ENCODE measurements at places on chromosomes 1 and 21.

- DNase-seq: no peak
These were observed 58.4 kb upstream of the DYNLT5 start for GRCh38 chr1:66693856-66694255.

GRCh38 chr21:22703521-22703920, 1705.3 kb downstream of the NCAM2 start:
- no peak for DNase-seq

DNA sequence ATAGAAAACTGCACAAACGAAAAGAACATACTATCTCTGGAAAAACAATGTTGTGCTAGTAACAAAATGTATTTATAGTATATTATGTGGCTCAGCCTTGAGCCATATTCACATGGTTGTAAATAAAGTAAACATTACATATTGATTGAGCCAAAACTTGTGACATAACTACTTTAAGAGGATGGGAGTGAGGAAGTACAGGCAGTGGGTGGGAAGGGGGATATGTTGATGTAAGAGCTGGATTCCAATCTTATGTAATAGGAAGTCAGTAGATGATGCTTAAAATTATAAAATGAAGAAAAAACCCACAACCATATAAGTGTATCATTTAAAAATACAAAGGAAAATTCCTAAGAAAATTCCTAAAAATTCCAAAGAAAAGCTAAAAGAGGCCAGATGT, 42.7 kb downstream of the RHOU start:
- DNase-seq: no peak

GRCh38 chr1:162250004-162250730, 126.5 kb downstream of the SPATA46 start:
- DNase-seq: no peak

DNA sequence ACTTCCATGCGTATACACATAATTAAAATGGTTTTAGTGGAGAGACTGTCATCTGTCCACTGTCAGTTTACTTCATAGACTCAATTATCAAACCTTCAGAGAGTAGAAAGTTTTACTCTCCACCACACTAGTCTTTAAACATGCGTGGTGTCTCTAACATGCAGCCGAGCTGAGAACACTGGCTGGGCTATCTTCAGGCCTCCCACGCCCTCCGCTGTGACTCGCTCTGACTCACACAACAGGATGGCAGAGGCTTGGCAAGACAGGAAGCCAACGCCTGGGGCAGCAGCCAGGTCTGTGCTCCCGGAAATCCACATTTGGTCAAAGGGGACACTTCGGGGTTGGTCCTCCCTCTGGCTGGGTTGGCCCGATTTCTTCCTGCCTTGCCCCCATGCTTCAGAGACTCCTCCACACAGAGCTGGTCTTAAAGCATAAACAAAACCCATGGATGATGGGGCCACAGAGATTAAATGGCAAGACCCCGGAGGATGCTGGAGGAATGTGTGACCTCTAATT, 22.7 kb upstream of the IFNGR2 start:
- DNase-seq: peak; percentile 59

DNA sequence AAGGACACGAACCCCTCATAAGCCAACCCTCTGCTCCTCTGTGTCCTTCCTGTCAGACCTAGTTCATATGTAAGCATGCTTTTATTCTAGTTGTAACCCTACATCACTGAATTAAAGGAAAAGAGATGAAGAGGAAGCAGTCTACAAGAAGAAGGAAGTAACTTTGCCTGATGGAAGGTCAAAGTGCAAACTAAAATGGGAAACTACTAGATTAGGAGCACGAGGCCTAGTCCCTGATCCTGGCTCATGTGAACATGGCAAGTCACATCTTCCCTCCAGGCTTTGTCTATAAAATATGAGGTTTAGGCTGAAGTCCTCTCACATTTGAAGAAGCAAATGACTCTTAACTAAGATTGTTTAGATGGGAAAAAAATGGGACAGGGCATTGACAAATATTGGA, 13.2 kb downstream of the ZMYND12 start:
- no peak for DNase-seq

- no peak for DNase-seq
These were observed 73.1 kb downstream of the GREM2 start for GRCh38 chr1:240538776-240539430.

- DNase-seq: no peak
These were observed 131.6 kb downstream of the TGFBR3 start for GRCh38 chr1:91754348-91754747.

GRCh38 chr1:238119060-238119459, 228.3 kb upstream of the ZP4 start:
- no peak for DNase-seq

DNA sequence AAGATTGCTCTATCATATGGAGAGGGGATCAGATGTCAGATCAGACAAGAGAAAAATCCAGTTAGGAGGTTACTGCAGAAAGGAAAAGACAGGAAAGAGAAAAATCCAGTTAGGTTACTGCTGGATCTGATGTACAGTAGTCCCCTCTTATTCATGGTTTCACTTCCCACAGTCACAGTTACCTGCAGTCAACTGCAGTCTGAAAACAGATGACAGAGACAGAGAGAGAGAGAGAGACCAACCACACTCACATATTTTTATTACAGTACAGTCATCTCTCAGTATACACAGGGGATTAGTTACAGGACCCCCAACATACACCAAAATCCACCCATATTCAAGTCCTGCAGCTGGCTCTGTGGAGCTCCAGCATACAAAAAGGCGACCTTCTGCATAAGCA, 29.3 kb downstream of the NUP133 start:
- no peak for DNase-seq

- no peak for DNase-seq
These were observed 841.2 kb upstream of the ADGRL4 start for GRCh38 chr1:79847700-79848099.

DNA sequence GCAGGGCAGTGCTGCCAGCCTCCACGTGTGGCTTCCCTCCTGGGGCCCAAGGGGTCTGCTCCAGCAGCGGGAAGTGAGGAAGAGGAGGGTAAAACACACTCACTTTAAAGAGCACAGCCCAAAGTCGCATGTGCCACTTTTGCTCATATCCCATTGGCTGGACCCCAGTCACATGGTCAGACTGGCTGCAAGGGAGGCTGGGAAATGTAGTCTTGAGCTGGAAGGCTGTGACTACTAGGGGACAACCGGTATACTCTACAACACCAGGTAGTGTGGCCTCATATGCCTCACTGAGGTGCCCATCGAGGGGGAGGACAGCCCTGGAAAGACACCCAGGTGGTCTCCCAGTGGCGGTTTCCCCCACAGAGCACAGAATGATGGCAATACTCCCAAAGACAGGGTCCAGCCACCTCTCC, 45.2 kb downstream of the CAMK2N1 start:
- no peak for DNase-seq

- no peak for DNase-seq
These were observed 19.7 kb upstream of the DIPK1A start for GRCh38 chr1:92980732-92981647.

DNA sequence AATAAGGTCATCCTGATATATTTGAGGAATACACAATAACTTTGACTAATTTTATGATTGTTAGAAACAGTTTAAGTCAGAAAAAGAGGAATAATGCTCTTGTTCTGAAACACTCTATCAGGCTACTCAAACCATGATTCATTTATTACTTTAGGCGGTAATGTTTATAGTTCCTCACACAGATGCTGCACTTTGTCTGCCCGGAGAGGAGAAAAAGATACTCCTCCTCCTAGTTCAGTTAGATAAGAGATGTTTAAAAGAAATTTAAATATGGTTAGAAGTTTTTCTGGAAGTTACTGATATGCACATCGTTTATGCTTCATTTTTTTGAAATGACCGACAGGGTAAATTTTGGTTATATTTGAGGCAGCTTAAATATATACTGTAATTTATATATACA, 103.0 kb downstream of the ZMYM4 start:
- DNase-seq: no peak

DNA sequence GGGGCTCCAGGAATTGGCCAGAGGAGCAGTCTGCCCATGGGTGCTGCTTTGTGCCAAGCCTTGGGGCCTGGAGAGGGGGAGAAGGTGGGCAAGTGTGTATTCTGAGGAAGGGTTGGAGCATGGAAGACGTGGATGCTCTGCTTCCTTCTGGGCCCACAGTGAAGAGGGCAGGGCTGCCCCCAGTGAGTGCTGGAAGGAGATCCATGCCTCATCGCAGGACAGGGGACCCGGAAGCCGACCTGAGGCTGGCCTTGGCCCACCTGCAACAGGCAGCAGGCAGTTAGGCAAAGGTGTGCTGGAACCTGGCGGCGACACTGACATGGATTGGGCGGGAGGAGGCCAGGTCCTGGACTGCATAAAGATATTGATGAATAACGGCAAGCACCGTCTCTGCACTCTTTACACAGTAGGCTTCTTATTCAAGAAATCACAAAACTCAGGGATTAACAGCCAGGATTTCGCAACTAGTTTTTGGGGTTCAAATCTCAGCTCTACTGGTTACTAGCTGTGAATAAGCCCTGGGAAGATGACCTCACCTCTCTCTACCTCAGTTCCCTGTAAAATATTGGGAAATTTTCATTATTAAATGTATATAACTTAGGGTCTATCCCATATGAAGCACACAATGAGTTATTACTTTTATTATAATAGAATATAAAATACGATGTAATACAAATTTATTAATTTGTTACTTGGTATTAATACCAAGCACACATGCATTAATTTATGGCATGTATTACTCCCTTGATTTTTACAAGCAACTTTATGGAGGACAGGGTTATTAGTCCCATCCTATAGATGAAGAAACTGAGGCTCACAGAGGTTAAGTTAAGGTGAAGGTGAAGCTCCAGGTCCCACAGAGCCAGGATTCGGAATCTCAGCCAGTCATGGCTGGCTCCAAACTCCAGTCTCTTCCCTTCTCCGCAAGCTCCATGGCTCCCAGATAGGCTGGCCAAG, 62.3 kb downstream of the DHRS3 start:
- DNase-seq: no peak

DNA sequence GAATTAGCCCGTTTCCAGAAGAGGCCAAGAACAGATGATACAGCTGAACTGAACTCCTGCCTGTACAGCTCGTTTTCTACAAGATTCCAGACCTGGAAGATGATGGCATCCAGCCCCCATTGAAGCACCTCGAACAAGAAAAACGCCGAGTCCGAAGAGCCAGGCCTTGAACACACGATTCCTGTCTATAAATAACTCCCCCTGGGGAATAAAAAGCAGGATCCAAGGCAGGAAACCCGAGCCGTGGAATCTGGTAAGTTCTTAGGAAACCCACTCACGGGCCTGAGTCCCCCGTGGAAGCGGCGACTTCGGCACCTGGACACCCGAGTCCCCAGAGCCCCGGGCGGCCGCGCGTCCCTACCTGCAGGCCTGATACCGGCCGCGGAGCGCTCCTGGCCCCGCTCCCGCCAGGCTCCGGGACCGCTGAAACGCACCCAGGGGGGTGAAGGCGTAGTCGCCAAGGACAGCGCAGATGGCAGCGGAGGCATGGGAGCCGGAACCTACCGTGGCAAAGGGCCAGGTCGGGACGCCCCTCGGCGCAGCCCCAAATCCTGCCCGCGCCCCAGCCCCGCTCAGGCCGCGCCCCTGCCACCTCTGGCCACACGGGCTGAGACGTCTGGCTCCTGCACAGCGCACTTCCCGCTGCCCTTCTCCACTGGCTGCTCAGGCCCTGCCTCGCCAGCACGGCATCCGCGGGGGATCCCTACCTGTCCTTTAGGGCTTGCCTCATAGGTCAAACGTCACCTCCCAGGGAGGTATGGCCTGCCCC, 14.0 kb upstream of the HLCS start:
- no peak for DNase-seq

- no peak for DNase-seq
These were observed 180.7 kb downstream of the ZNF326 start for GRCh38 chr1:90175490-90176167.

DNA sequence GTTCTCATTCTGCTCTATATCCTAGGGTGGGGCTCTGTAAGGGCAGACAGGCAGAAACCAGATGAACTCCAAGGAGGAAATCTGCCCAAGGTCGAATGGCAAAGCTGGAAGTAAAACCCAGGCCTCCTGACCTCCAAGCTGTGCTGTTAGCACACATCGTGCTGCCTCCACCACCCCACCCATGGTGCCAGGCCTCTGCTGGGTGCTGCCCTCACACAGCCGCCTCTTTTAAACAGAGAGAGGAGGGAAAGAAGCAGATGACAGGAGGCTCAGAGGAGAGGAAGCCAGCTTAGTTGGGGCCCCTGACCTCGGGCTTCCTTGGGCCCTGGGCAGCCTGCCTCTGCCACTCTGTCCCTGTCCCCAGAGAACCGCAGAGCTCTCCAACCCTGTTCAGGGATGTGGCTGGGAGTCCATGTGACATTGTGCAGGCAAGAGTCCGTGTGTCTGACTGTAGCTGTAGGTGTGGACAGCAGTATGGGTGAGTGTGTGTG, 1.1 kb downstream of the SYNC start:
- no peak for DNase-seq

DNA sequence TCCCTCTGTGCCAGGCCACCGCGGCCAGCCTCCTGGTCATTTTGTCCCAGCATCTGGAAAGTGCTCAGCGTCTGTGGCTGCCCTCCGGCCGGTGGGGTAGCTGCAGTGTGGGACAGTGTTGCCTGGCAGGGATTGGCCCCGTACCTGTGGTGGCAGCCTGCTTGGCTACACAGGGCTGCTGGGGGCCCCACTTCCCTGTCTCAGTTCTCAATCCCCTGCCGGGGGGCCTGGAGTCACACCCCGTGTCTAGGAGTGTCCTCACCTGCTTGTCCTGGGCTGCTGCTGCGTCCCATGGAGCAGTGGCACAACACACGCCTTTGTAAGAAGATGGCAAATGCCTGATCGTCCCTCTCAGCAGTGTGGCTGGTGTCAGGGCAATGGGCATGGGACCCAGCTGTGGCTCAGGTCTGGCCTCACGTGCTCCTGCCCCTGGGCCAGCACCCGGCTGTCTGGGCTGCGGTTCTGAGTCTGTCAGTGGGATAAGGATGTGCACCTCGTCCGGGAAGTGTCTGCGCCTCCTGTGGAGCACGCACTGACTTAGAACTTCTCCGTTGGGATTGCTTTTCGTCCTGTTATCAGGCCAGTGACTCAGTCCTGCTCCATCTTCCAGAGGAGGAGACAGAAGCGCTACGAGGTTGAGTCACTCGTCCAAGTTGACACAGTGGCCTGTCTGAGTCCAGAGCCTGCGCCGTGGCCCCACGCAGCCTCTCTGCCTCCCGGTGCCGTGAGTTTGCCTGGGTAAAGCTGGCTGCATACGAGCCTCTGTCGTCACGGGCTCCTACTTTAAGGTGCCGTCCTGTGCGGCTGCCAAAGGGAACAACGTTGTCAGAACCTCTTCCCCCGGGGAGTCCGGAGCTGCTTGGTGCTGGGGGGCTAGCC, 41.0 kb downstream of the CRYAA start:
- no peak for DNase-seq

Measured in stimulated activated CD8-positive, alpha-beta memory T cell treated with anti-CD3 and anti-CD28 coated beads, Interleukin-7, amount 100 ng/mL, for 1 hour (primary cell).